ENCODE measurements at places on chromosomes 7 and 10. TPM values are rescaled to one million over a fixed set of nuclear protein-coding genes. Genes with fewer than 3 reads are reported as not detected.

- no peak for DNase-seq
These were observed 776.4 kb downstream of the TYW1 start for GRCh38 chr7:67773081-67773480.

- no peak for DNase-seq
These were observed 706.8 kb upstream of the MBL2 start for GRCh38 chr10:53479365-53479764.

- DNase-seq, result peak; percentile 87
These were observed 672 bp downstream of the LCOR start for GRCh38 chr10:96832721-96833219.

DNA sequence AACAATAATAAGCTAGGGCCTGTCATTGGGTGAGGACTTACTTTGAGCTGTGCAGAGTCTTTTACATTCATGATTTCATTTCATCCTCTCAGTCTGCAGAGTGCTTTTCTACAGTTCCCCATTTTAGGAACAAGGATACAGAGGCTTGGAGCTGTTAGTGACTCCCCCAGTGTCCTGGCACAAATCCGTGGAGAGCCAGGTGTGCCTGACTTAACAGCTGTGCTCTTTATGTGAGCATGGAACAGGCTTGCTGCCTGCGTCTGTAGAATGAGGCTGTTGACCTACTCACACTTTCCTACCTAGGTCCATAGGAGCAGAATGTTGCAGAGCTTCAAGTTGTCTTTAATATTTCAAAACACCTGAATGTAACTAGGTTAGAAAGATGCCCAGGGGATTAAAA is 50.4 kb upstream of the BTBD16 start:
- no peak for DNase-seq

- no peak for DNase-seq
These were observed 70.1 kb upstream of the ARHGAP21 start for GRCh38 chr10:24793648-24794379.

DNA sequence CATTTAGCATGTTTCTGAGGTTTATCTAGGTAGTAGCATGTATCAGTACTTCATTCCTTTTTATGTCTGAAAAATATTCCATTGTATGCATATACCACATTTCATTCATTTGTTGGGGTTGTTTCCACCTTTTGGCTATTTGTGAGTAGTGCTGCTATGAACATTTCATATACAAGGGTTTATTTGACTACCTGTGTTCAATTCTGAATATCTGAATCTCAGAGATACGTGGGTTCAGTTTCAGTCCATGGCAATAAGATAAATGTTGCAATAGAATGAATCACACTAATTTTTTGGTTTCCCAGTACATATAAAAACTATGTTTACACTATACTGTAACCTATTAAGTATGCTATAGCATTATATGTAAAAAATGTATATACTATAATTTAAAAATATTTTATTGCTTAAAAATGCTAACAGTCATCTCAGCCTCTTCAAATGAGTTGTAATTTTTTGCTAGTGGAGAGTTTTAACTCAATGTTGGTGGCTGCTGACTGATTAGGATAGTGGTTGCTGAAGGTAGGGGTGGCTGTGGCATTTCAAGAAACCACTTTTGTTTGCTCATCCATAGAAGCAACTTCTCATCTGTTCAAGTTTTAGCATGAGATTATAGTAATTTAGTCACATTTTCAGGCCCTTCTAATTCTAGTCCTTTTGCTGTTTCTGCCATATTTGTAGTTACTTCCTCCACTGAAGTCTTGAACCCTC is 13.9 kb downstream of the PLEKHA1 start:
- DNase-seq, result no peak

GRCh38 chr7:50644586-50644985 is 79.4 kb upstream of the DDC start:
- no peak for DNase-seq

GRCh38 chr7:15487896-15488295 is 73.9 kb downstream of the AGMO start:
- no peak for DNase-seq

Gene ACTL6B
- not detected for total RNA-seq

Gene ATOH7
- total RNA-seq, result not detected

Measured in activated CD4-positive, alpha-beta T cell treated with anti-CD3 and anti-CD28 coated beads, Interleukin-2, amount 10 ng/mL, durations not matched to agents 7 days and 5 days (primary cell).